ENCODE measurements at places on chromosomes 4 and X.

GRCh38 chr4:142838778-142839177, 7.3 kb downstream of the INPP4B start:
- DNase-seq, result no peak

GRCh38 chr4:106316773-106317409, 541 bp downstream of the AIMP1 start:
- DNase-seq, result no peak

DNA sequence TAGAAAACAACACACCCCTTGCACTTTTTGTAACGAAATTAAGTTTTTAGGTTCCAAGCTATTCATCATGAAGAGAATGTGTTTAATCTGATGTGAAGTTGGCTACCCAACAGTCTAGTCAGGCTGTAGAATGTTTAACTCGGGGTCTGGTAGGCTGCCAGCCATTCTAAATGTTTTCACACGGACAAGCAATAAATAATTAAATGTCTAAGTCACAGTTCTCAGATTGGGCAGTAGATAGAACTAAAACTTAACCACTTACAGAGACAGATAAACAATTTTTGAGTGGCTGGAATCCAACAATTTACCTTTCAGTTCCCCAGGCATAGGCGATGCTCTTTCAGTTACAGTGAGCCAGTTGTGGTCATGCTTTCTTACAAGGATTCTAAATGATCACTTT, 66.5 kb downstream of the CHIC2 start:
- DNase-seq, result no peak

DNA sequence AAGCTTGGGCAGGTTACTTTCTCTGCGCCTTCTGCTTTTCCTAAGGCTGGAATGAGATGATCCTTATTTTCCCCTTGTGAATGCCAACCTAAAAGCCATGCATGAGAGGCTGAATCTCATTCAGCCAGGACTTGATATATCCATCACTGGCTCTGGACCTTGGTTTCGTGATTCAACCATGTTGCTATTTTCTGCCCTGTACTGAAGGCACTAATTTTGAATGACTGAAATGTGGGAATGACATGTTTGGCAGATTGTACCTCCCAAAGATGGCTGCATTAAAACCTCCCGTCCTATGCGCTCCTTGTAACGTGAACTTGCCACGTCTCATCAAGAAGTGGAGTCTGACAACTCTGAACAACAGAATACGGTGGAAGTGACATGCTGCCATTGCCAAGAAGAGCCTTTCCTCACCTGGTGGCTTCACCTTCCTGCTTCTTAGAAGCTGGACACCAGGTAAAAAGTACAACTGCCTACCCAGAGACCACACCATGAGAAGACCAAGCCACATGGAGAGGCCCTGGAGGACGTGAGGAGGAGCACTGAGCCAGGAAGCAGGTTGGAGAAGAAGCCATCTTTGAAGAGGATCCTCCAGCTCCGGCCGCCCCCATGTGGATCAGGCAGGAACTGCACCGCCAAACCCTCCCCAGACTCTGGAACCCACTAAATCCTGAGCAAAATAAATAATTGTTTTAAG, 174.5 kb downstream of the NSUN7 start:
- peak; percentile 46 for DNase-seq

DNA sequence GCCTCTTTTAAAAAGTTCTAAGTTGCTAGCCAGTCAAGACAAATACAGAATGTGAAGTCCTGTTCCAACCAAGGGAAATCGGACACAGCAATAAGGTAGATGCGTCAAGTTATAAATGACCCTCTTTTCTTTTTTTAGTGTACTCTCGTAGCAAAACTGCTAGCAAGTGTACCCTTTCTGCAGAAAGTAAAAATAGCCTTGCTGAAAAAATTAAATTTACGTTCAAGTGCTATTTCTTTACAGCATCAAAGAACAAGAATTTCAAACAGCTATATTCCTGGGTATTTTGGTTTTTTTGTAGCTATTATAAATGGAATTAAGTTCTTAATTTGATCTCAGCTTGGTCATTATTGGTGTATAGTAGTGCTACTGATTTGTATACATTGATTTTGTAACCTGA, 119.2 kb downstream of the NAA11 start:
- DNase-seq, result no peak

DNA sequence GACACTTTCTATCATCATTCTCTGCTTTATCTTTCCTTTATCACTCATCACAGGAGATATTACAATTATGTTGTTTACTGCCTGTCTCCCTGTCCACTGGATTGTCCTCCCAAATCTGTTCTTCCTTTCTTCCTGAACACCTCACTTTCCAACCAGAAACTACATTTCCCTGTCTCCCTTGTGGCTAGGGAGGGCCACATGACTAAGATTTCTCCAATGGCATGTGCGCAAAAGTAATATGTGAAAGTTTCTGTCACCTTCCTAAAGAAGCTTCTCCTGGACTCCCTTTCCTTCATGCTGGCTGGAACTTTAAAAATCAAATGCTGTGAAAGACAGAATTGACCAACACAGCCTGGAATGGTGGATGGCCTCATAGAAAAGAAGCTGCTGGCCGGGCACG, 25.8 kb downstream of the ATP11C start:
- DNase-seq, result no peak

DNA sequence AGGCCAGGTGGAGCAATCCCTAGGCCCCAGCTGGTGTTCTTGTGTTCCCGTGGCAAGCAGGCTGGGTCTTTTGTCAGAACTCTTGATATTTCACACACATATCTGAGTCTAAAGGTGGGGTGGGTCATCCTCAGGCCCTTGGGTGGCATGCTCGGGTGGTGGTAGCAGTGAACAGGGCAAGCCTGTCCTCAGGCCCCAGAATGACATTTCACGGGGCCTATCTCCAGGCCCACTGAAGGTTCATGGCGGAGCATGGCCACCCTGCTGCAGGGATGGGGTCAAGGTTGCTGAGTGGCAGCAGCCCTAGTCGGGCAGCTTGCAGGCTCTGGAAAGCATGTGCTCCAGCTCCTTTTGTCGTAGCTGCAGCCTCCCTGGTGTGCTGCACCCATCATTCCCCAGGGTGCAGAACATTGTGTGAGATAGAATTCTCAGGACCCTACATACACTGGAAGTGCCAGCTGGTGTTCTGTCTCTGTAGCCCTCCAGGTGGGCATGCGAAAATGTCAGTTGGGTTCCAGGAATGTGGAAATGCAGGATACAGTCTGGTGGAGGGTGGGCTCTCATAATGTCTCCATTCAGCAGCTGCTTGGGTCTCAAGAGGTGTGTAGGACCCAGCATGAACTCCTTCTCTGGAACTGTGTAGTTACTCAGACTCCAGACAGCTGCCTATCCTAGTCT, 1571.8 kb downstream of the STIM2 start:
- DNase-seq, result no peak

DNA sequence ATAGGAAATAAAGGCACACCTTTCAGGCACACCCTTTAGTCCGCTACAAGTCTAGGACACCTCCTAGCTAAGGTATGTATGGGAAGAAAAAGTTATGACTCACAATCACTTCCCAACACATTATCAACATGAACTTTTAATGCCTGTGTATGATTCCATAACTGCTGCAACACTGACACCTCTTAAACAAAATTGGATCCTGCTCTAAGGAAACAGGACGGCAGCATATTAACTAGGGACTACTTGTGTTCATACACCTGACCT, 2.4 kb upstream of the PPP3CA start:
- DNase-seq, result no peak

- no peak for DNase-seq
These were observed 157.4 kb downstream of the SPRY1 start for GRCh38 chr4:123553733-123554637.

DNA sequence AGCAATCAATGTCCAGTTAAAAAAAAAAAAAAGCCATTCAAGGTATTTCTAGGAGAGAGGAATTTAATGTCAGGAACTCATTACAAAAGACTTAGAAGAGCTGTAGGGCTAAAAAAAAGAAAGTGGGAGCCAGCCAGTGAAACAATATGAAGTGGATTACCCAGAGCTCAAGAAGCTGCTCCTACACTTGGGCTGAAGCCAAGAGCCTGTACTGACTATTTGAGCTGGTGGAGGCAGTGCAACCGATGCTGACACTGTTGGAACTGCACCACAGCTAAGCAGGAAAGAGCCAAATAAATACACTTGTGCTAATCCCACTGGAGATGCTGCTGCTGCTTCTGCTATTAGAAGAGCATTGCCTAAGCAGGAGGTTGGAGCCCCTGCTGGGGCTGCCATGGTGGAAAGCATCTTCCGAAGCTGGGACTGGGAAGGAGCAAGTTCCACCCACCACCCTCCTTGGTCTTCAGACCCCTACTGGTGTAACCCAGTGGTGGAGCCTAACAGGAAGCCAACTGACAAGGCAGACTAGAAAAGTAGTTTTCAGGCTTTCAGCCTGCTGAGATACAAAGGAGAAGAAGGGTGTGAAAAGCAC, 65.4 kb downstream of the CXXC4 start:
- no peak for DNase-seq

DNA sequence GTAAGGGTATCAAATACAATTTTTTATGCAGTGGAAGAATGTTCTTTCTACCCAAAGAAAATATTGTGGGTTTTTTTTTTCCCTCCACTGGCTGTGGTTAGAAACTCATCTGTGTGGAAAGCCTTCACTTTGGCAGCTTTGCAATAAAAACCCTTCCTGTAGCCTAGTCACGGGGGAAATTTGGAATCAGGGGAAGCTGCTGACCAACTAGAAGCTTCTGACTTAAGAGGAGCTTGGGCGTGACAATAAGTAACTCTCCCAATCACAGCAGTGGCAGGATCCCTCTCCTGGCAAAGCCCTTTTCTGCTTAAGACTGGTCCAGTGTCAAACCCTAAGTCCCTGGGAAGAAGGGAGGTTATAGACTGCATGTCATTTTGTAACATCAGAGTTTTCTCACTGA, 87.9 kb downstream of the LRRC66 start:
- DNase-seq, result no peak

- no peak for DNase-seq
These were observed 40.6 kb upstream of the MXD4 start for GRCh38 chr4:2302387-2303119.

GRCh38 chr4:110637408-110638088, 14.7 kb upstream of the PITX2 start:
- DNase-seq, result no peak

DNA sequence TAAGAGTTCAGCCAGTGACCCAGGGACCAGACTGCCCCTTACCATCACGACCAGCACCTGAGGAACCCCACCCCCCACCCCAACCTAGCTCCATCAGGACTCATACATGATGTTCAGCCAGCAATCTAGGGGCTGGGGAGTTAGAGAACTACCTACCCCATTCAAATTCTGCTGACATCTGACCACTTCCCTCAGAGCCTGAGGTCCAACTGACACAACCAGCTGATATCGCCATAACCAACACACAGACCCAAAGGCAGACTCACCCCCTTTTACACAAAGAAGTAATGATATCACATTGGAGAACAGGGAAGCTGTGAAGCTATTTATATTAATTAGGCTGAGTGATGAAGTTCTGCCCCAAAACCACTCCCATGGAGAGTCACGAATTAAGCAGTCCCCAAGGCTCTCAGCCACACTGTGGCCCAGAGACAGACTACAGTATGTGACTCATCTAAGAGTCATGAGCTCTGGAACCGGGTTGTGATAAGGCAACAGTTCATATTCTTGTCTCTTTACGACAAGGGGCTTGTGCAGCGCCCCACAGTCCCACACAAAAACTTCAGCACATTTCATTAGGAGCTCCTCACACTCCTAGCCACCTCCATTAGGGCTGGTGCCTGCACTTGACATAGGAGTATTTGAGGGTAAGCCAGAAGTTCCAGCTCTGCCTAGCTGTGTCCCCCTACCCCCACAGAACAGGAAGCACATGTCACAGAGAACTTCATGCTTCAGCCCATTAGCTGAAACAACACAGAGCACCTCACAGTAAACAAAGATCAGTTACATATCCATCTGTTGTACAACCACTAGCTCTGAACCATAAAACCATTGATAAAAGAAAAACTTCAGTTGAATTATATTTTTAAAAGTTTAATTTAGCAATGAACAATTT, 184.7 kb upstream of the ZCCHC13 start:
- DNase-seq, result no peak

GRCh38 chr4:119286377-119287002, 35.4 kb downstream of the FABP2 start:
- DNase-seq, result peak; percentile 21

GRCh38 chr4:152947311-152947710, 11.2 kb downstream of the FHDC1 start:
- DNase-seq, result no peak

DNA sequence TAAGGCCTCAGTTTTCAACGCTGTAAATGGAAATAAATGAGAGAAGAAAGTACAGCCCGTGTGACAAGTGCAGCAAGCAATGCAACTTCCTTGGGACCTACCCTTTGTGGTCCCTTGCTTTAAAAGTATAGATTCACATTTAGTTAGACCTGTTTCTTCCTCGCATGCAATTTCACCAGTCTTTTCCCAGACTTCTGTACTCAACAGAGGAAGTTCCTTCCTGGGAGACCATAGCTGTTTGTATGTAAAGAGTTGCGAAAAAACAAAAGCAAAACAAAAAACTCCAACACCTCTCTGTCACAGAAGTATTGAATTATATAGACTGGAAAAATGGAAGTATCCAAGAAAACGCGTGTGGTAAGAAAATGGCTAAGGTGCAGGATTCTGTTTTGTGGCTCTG, 1.1 kb upstream of the IRF2 start:
- DNase-seq, result no peak

DNA sequence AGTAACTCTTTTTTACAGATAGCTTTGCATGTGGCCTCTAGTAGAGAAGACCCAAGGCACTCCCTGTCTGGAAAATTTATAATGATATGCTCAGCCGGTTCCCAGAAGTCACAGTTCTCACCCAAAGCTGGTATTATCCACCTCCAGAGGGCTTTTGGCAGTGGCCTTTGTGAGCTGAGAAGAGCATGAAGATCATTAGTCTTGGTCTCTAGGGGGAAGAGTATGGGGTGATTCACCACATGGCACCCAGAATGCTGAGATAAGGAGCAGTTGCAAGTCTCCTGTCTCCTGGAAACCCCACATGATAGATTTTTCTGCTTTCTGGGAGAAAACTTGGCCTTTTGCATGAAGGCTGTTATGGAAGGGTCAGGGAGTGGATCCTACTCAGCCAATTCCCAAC, 75.4 kb upstream of the PRPS1 start:
- DNase-seq, result no peak

DNA sequence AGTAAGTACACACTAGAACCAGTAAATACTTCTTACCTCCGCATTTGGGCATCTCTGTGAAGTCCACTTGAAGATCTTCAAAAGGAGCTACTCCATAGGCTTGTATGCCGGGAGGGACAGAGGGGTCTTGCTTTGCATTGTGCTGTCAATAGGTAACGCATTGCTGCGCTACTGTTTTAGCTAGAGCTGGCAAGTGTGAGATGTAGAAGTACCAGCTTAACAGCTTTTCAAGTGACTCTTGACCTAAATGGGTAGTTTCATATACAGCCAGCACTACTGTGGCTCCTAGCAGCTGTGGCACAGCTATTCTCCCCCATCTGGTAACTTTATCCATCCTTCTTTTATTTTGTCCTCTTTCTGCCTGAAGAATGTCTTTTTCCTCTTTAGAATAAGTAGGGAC, 205.3 kb upstream of the KLF8 start:
- DNase-seq, result no peak

- DNase-seq, result no peak
These were observed 37.9 kb upstream of the SORBS2 start for GRCh38 chr4:185849664-185850550.

- no peak for DNase-seq
These were observed 89.5 kb downstream of the HS3ST1 start for GRCh38 chr4:11338956-11339782.

GRCh38 chr4:176762661-176763308, 29.9 kb downstream of the VEGFC start:
- no peak for DNase-seq

GRCh38 chrX:69361311-69361845, 142.7 kb upstream of the NALF2 start:
- DNase-seq, result no peak

- no peak for DNase-seq
These were observed 93.6 kb downstream of the IRF2 start for GRCh38 chr4:184380707-184381106.

- no peak for DNase-seq
These were observed 863 bp upstream of the XPNPEP2 start for GRCh38 chrX:129737916-129738315.

All from activated CD4-positive, alpha-beta T cell treated with anti-CD3 and anti-CD28 coated beads for 4 hours (primary cell).